Activated T-cell treated with anti-CD3 and anti-CD28 coated beads, Interleukin-2, amount 50 U/mL, for 4 hours (primary cell): ENCODE measurements at places on chromosomes 7 and 10. TPM values are rescaled to one million over a fixed set of nuclear protein-coding genes. Genes with fewer than 3 reads are reported as not detected.

DNA sequence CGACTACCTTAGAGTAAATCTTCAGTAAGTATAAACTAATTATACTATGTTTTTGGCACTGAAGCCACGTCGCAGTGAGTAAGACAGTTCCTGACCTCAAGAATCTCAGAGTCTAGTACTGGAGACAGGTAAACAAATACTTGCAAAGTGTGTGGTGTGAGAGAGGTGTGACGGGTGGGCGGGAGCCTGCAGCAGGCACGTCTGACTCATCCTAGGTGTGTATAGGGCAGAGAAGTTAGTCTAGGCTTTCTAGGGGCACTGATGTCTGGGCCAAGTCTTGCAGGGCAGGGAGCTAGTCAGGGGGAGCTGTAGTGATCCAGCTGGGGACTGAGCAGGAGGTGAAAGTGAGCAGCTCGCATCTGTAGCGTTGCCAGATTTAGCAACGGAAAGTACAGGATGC is 35.9 kb upstream of the SFTPD start:
- DNase-seq: no peak

The HOXA4 gene
- not detected for total RNA-seq

DNA sequence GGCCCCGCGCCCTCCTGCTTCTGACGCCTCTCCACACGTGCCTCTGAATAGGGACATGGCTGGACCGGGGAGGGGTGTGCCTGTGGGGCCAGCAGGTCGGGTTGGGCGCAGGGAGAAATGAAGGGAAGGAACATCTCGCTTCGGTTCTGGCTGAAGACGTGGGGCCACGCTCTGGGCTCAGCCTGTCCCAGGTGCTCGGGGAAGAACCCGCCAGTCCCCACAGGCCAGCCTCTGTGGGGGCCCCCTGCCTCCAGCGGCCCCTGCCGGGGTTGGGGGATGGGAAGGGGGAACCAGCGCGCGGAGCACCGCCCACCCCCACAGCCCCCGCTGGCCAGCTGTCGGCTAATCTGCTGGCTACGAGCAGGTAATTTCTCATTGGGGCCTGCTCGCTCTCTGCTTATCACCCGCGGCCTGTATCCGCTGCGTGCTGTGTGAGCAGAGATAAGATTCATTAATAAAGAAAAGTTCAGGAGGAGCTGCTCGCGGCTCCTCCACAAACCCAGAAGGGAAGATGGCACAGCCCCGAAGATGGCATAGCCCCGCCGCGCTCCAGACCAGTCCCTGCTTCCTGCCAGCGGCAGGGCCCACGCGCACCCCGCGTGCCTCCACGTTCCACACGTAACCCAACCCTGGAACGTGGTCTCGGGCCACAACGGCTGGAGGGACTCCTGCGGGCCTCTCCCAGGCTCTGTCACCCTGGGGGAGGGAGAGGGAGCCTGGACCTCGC is 186.2 kb downstream of the ELFN1 start:
- DNase-seq: no peak

The KCNIP2 gene
- total RNA-seq: 0.63 TPM

- DNase-seq: no peak
Observed at GRCh38 chr7:97430006-97430405, 301.9 kb upstream of the TAC1 start.

The GAD2 gene
- total RNA-seq: not detected

DNA sequence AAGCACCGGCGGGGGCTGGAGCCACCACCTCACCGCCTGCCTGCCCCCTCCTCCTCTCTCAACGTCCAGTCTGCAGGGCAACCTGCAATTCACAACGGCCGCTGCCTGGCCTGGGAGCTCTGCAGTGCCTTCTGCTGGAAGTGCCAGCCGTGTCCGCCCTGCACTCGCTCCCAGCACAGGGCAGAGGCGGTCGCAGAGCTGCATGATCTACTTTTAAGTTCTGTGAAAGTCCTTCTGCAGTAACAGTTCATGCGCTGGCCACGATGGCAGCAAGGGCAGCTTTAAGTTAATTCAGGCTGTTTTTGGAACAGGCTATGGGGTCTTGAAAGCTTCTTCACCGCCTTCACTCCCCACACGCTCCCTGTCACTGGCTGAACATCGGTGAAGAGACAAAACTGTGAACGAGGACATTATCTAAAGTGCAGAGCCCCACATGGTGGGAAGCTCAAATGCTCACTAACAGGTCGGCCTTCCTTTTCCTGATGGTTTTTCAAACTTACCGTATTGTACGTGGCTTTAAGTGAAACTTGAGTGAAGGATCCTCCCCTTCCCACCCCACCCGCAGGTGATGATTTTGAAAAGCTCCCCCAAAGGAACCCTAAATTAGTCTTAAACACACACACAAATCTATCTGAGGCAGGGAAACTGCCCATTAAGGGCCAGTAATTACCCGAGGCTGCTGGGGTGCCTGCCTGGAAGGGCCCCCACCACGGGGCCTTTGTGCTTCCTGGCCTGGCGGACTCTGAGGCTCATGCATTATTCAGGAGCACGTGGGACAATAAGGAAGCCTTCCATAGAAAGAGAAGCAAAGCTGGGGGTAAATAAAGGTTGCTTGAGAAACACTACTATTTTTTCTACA is 504.3 kb downstream of the DNAJB6 start:
- DNase-seq: no peak

The HOXA11 gene
- not detected for total RNA-seq

GRCh38 chr7:39240864-39241263 is 263.2 kb downstream of the POU6F2 start:
- DNase-seq: no peak

The KIN gene
- 14.9 TPM for total RNA-seq

DNA sequence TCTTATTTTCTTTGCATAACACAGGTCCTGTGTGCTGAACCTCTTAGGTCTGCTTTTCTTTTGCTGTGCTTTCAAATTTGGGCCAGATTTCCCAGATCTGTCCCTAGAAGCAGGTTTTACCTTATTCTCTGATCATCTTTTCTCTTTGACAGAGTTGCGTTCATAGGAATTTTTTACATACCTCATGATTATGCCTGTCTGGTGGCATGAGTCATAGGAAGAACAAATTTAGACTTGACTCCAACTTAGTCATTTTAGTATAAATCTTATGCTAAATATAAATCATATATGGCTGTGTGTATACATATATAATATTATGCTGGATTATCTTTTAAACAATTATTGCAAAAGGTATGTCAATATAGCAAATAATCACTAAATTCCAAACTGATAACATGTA is 1038.9 kb downstream of the GRM8 start:
- no peak for DNase-seq

DNA sequence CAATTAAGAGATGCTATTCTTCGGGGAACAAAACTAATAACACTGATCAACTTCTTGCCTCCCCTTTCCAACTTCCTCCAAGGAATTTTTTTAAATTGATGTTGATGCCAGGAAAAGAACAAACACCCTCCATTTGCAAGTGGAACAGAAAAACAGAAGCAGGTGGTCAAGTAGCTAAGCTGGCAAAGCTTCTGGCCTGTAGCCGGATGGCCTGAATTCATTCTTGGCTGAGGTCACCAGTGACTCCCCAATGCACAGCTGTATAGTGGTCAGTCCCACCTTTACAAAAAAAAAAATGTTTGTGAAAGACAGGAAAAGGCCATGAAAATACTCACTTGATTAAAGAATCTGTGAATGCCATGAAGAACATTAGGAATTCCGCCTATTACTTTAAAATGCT is 39.1 kb downstream of the DOCK4 start:
- no peak for DNase-seq

GRCh38 chr7:105876964-105877601 is 684 bp upstream of the ATXN7L1 start:
- peak; percentile 7 for DNase-seq

GRCh38 chr7:101747879-101748345 is 69.5 kb upstream of the CUX1 start:
- no peak for DNase-seq

- DNase-seq: peak; percentile 72
Observed at GRCh38 chr7:30740417-30741181, 11.3 kb upstream of the INMT start.

DNA sequence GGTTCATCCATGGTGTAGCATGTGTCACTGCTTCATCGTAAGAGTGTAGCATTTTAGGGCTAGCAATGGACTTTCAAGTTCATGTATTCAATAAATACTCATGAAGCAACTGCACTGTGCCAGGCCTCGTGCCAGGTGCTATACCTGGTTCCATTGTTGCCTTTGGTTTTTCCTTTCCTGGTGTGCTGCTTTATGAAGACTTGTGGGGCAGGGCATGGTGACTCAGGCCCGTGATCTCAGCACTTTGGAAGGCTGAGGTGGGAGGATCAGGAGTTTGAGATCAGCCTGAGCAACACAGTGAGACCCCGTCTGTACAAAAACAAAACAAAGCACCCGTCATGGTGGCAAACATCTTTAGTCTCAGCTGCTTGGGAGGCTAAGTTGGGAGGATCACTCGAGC is 2.2 kb upstream of the CPA4 start:
- no peak for DNase-seq

DNA sequence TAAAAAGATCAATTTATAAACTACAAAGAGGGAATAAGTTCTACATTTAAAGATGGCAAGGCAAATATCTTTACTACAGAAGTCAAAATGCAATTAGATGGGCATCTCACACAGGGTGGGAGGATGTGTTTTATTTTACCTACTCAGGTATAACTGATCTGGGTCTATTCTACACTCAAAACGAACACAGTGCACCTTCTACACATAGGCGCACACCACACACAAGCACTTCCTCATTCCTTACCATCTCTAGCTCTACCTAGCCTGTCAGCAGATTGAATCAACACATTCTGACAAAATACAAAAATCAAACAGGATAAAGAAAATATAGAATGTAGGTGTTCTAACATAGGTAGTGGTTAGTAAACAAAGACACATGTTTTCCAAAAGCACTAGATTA is 64.8 kb downstream of the SGCE start:
- DNase-seq: no peak

GRCh38 chr7:132672200-132672990 is 96.1 kb upstream of the PLXNA4 start:
- DNase-seq: no peak

GRCh38 chr7:101823096-101823495 is 5.7 kb downstream of the CUX1 start:
- no peak for DNase-seq

The ACTR3C gene
- total RNA-seq: 7.0 TPM

The CPN1 gene
- not detected for total RNA-seq

DNA sequence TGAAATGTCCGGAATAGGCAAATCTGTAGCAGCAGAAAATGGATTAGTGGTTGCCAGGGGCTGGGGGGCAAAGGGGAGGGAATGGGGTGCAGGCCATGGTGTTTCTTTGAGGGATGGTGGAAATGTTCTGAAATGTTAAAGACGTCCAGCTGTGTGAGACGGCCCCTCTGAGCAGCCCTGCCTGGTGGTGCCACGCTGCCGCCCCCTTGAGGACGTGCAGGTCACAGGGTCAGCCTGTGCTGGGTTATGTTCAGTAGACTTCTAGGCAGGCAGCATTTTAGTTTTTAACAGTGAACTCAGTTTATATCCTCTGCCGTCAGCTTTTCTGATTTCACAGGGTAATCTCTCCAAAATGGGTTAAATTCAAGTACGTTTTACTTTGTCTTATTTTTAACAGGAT is 9.4 kb downstream of the NUB1 start:
- DNase-seq: peak; percentile 34

DNA sequence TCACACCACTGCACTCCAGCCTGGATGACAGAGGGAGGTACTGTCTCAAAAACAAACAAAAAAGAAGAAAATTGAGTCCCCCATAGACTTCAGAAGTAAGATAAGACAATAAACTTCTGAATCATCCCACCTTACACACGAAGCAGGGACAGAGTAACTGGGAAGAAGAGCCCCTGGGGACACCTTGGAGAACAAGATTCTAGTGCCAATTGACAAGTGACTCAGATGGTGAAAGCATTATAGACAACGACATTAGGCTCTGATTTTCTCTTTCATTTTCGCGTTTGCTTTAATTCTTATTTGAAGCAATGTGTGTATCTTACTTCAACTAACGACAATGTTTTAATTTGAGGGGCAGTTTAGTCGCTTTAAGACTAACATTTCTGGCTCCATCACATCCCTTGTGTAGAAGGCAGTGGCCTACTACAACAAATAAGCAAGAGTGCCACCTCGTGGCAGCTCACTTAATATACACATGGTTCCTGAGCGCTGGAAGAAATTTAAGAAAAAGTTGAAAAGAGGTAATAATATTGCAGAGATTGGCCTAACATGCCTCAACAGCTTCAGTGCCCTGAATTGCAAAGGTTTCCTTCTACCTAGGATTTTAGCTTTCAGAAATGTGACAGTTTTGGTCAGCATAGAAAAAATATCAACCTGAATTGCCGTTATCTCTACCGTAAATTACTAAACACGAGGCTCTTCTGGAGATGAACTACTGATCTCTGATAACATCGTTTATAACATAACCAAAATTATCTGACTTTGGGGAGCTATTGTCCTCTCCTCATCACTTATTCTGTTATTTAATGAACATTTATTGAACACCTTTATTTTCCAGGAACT is 36.7 kb downstream of the ASNS start:
- DNase-seq: peak; percentile 46

GRCh38 chr10:62623223-62623622 is 181.3 kb upstream of the ADO start:
- DNase-seq: no peak

DNA sequence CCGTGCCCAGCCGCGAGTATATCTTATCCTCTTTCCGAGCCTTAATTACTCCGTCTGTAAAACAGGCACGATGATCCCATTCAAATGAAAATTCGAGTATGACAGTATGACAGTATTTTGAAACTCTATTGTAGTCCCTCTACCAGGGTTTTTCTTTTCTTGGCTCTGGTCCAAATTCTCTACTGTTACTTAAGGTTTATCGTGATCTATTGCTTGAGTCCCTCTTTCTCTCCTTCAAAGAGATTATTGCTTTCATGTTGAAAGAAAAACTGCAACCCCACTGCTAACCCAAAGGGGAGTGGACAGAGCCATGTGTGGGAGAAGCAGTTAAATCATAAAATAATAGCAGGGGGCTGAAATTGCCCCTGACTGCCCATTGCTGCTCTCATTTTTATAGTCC is 1156.6 kb upstream of the AUTS2 start:
- DNase-seq: no peak

- no peak for DNase-seq
Observed at GRCh38 chr10:53403688-53404087, 631.1 kb upstream of the MBL2 start.

DNA sequence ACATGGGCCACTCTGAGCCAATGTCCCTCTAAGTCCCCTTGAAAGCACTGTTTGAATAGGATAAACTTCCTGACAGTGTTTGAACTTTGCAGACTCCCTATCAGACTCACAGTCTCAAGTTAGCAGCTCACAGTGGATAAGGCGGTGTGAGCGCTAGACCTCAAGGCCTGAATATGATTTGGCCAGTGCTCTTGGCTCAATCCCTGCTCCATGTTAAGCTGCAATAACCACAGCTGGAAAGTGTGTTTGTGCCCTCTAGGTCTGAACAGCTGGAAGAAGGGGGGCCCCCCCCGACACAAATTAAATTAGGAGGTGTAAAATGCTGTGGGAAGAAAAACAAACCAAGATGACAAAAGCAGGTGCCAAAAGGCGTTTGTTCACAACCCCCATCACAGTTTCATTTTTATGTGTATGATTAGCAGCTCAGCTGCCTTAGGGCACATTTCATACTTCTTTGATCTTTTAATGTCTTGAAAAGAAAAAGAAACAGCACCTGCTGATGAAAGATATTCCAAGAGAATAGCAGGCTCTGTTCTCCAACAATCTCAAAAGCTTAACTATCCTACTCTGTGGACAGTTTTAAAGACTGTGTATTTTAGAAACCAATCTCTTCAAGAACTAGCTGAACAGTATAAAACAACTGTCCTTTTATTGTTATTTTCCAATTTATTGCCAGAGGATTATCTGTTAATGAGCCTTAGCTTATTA is 167.6 kb downstream of the SNX13 start:
- DNase-seq: no peak

The C1GALT1 gene
- total RNA-seq: 42.0 TPM

GRCh38 chr10:79585870-79586527 is 24.7 kb upstream of the SFTPA1 start:
- DNase-seq: no peak
